ENCODE measurements at places on chromosomes 4 and X. TPM values are rescaled to one million over a fixed set of nuclear protein-coding genes. Genes with fewer than 3 reads are reported as not detected.
A peak's percentile ranks its signal among the peaks of the same experiment; 100 is the strongest.

DNA sequence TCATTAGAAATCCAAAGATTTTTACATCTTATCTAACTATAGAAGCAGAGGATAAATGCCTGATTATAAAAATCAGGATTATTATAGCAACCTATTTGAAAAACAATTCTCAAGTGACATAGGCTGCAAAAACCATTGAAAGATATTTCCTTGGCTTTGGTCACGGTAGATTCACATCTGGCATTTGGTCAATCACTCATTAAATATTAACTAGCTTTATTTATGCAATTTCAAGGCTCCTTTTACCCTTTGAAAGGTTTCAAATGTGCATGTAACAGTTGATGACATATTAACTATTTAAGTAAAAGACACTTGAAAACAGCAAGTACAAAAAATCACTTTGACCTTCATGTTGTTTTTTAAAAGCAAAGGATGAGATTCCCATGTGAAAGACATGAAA lies 98.1 kb downstream of the MMRN1 start:
- H3K27ac ChIP-seq = no peak overlapping the region
- no peaks in the 10 kb centered on the region for H3K27me3 ChIP-seq

GRCh38 chr4:98319021-98319420 lies 57.8 kb downstream of the RAP1GDS1 start:
- no peaks in the 10 kb centered on the region for H3K27me3 ChIP-seq
- no peaks in the 10 kb centered on the region for H3K4me1 ChIP-seq
- DNase-seq = no peak

- no peak for DNase-seq
- H3K4me1 ChIP-seq = no peaks in the 10 kb centered on the region
- no peak overlapping the region for H3K4me3 ChIP-seq
- no peaks in the 10 kb centered on the region for H3K36me3 ChIP-seq
- H3K27me3 ChIP-seq = no peaks in the 10 kb centered on the region
- H3K27ac ChIP-seq = no peak overlapping the region
These were observed 616.2 kb downstream of the ANKRD50 start for GRCh38 chr4:124096290-124096689.

F8A2 gene
- not detected for total RNA-seq

GRCh38 chrX:37712458-37712857 lies 26.9 kb downstream of the XK start:
- H3K36me3 ChIP-seq = no peaks in the 10 kb centered on the region
- no peaks in the 10 kb centered on the region for H3K4me1 ChIP-seq
- no peak overlapping the region for H3K4me3 ChIP-seq
- no peak overlapping the region for H3K27ac ChIP-seq

GRCh38 chr4:85154591-85154990 lies 188.1 kb upstream of the WDFY3 start:
- H3K36me3 ChIP-seq = no peaks in the 10 kb centered on the region
- H3K4me1 ChIP-seq = no peaks in the 10 kb centered on the region
- no peak for DNase-seq
- H3K27me3 ChIP-seq = no peaks in the 10 kb centered on the region
- no peak overlapping the region for H3K27ac ChIP-seq

DNA sequence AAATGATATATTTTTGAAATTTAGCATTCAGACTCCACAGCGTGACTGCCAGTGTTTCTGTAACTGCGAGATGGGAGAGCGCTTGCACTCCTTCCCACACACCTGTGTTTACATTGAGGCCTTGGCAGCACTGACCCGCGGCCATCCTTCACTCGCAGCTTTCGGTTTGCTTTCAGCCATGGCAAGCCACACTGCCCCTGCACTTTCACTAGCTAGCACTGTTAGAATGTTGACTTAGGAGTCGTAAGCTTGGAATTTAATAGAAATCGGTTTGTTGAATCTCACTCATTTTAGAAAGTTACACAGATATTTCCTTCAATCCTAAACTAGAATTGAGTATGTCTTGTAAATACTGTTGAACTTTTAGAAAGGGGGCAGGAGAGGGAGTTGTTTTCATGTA lies 136.2 kb downstream of the CFAP299 start:
- peak overlapping the region; percentile 1 for H3K27ac ChIP-seq
- H3K4me3 ChIP-seq = peak overlapping the region; percentile 19
- peak; percentile 67 for DNase-seq
- H3K27me3 ChIP-seq = no peaks in the 10 kb centered on the region

GRCh38 chr4:20679951-20680350 lies 20.3 kb upstream of the PACRGL start:
- H3K27me3 ChIP-seq = peaks cover 14% of the 10 kb centered on the region
- no peaks in the 10 kb centered on the region for H3K36me3 ChIP-seq
- no peak overlapping the region for H3K4me3 ChIP-seq
- H3K4me1 ChIP-seq = no peaks in the 10 kb centered on the region
- H3K27ac ChIP-seq = no peak overlapping the region
- DNase-seq = no peak

FREM3 gene
- not detected for total RNA-seq

ADGRG4 gene
- total RNA-seq = not detected

GRCh38 chrX:55130481-55130880 lies 41.7 kb downstream of the PAGE2 start:
- H3K36me3 ChIP-seq = no peaks in the 10 kb centered on the region
- no peak overlapping the region for H3K4me3 ChIP-seq
- peaks cover 12% of the 10 kb centered on the region for H3K27me3 ChIP-seq
- no peak overlapping the region for H3K27ac ChIP-seq

DNA sequence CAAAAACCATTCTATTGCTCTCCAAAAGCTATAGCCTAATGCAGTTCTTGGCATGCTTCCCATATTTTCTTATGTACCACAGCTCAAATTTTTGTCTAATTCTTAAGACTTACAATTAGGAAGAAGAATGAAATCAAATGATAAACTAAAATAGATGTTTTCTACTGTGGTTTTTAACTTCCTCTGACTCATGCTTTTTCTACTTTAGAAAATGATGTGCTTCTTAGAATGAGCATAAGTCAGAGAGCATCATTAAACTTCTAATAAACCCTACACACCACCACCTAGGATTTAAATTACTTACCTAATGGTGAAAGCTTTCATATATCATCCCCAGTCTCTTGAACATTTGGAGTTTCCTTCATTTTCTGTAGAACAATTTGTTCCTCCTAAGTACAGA lies 217.0 kb upstream of the NDST3 start:
- peak; percentile 3 for DNase-seq
- H3K4me1 ChIP-seq = peaks cover 5% of the 10 kb centered on the region
- no peaks in the 10 kb centered on the region for H3K27me3 ChIP-seq
- no peak overlapping the region for H3K4me3 ChIP-seq
- no peaks in the 10 kb centered on the region for H3K36me3 ChIP-seq

SMPX gene
- total RNA-seq = not detected

DNA sequence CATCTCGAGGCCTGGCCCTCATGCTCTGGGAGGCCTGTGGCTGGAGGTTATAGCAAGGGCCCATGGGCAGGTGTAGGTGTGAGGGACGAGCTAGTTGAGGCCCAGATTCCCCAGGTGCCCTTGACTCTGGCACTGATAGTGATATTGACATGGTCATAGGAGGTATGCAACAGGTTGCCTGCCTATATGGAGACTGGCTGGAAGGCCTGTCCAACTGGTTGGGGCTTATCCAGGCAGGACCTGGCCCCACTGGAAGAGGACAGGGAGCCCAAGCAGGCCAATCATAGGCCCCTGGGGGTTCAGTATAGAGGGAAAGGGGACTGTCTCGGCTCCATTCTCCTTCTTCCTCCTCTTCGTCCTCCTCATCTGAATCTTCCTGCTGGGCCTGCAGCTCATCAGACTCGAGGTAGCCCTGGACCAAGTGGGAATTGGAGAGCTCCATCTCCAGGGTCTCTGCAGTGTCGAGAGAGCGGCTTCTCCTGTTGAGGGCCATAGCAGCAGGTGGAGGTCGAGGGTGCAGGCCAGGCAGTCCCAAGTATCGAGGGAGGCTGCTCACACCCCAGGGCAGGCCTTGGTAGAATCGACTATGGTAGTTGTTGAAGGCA lies 15.3 kb downstream of the AMER1 start:
- H3K4me3 ChIP-seq = no peak overlapping the region
- no peaks in the 10 kb centered on the region for H3K4me1 ChIP-seq
- DNase-seq = no peak
